HT1080 (cell line): ENCODE measurements at places on chromosomes 2 and 18. TPM values are rescaled to one million over a fixed set of nuclear protein-coding genes. Genes with fewer than 3 reads are reported as not detected.
A peak's percentile ranks its signal among the peaks of the same experiment; 100 is the strongest.

DNA sequence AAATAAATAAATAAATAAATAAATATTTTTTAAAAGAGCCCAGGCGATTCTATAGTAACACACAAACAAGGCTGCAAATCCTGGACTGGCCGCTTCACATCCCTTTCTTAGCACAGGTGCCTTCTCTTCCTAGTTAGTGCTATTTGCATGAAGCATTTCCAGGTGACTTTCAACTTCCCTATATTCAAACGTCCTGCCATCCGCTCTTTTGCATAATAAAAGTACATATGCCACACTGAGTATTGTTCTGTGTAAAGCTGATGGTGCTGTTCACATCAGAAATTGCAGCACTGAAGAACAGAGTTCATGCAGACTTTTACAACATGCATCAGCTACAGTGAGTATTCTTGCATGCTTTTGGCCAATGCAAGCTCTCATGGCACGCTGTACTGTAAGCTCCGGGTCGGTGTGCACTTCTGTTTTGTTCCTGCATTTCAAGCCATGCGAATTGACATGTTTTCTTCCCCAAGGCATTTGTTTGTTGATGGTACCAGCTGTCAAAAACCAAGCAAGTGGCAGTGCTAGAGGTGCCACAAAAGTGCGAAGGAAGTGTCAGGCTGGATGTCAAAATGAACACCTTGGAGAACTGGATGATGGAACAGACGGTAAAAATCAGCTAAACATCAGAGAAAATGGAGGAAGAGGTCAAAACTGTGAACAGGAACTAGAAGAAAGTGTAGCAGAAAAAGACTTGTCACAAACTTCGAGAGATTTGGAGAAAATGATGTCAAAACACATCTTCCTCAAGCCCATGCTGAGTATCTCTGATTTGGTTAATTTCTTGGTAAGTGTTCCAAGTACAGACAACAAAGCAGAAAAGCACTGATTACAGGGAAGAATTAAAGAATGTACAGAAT, 25.5 kb upstream of the CEP68 start:
- DNase-seq = no peak

DNA sequence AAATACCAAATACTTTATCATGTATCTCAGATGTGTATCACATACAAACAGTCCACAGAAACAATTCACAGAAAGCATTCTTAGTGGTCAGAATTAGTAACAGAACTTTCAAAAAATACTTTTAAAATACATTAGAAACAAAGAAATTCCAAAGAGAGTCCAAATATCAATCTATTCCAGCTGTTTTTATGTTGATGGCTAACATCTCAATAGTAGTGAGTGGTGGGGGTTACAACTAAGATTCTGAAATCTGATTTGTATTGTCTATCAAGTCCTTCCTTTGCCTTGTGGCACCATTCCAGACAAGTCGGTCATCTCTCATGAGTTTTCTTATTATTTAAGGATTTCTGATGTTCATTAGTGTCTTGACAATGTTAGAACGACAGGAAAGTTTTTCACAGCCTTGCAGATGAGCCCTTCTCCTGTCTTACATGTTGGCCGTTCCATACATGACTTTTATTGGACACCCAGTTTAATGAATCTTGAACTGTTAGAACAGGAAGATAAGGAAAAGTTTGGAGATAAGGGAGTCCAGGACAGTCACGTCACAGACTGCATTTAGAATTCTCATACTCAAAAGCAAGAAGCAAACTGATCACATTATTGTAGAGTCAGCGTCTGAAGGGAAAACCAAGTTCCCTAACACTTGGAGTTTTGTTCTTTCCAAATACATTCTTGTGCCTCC, 410.3 kb downstream of the PID1 start:
- DNase-seq = no peak

POTEC gene
- 0.24 TPM in 1 of 2 replicates, not detected in the other for total RNA-seq

GRCh38 chr2:111161971-111162370, 41.3 kb downstream of the BCL2L11 start:
- DNase-seq = no peak

DNA sequence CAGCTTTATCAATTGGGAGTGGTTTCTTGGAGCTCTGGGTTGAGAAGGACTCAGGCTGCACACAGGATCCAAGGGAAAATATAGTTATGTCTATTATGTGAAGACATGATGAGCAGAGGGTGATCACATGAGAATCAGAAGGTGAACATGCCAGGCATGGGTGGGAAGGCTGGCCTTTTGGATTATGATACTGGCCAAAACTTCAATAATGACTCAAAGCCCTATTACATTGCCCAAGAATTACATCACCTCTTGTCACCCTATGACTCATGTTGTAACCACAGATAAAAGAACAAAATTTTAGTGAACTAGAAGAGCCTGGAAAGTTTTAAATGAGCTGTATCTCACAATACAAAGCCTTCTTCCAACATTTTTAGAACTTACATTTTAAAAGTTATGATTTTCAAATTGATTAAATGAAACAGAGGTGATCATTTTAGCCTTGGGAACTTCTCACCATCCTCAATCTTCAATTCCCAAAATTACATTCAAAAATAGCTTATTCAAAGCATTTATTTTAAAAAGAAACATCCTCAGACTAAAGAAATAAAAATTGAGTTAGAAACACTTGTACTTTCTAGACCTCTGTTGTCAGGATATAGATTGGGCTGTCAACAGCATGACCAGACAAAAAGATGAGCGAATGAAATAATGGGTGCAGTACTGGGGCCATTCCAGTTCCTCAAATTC, 428.3 kb downstream of the MBD2 start:
- DNase-seq = peak; percentile 90

PLEK gene
- total RNA-seq = not detected in 2 replicates

- peak; percentile 78 for DNase-seq
Observed at GRCh38 chr2:30756051-30756719, 51.1 kb downstream of the CAPN13 start.

LCT gene
- total RNA-seq = not detected in 2 replicates

DNA sequence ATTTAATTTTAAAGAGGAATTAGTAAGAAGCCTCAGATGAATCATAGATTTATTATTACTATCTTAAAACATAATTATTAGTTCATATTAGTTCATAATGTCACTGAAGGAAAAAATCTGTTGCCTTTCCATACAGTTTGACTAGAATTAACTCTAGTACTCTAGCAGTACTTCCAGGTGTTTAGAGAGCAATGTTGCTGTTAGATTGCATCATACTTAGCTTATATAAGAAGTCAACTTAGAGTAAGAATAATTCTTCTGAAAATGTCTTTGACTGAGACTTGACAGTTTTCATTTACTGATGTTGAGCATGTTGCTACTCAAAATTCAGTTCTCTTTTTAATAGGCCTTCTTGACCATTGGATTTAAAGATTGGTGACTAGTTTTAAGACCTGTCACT, 4.7 kb downstream of the RAB3GAP1 start:
- no peak for DNase-seq

FSHR gene
- not detected in 2 replicates for total RNA-seq

- DNase-seq = peak; percentile 78
Observed at GRCh38 chr2:146982393-146982846, 862.4 kb upstream of the ACVR2A start.

GRCh38 chr2:41847744-41848441, 199.9 kb upstream of the PKDCC start:
- no peak for DNase-seq

DNA sequence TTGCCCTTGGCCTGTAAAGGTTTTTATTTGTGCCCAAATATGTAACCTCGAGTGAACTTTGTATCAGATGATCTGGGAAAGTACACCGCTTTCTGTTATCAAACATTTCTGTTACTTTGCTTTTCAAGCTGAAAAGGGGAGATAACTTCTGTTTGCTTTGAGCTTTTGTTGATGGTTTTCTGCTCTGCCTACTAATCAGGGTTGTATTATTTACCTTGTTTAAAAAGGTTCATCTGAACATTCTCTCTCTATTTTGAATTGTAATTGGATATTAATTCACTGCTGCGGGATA, 79.4 kb downstream of the XRCC5 start:
- DNase-seq = no peak

FIGN gene
- total RNA-seq = 0.43 and 1.7 TPM in 2 replicates

- no peak for DNase-seq
Observed at GRCh38 chr18:75052475-75052874, 156.5 kb downstream of the PTGR3 start.

DNA sequence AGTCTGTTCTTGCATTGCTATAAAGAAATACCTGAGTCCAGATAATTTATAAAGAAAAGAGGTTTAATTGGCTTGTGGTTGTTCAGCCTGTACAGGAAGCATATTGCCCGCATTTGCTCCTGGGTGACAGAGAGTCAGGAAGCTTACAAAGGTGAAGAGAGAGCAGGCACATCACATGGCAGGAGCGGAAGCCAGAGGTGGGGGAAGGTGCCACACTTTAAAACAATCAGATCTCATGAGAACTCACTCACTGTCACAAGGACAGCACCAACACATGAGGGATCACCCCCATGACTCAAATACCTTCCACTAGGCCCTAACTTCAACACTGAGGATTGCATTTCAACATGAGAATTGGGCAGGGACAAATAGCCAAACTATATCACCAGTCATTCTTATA, 124.8 kb upstream of the COL5A2 start:
- no peak for DNase-seq

GRCh38 chr2:205115511-205115910, 566.8 kb upstream of the NRP2 start:
- DNase-seq = no peak

GRCh38 chr18:48851599-48851960, 99.2 kb downstream of the SMAD7 start:
- no peak for DNase-seq

CRYBA2 gene
- total RNA-seq = not detected in 2 replicates

DNA sequence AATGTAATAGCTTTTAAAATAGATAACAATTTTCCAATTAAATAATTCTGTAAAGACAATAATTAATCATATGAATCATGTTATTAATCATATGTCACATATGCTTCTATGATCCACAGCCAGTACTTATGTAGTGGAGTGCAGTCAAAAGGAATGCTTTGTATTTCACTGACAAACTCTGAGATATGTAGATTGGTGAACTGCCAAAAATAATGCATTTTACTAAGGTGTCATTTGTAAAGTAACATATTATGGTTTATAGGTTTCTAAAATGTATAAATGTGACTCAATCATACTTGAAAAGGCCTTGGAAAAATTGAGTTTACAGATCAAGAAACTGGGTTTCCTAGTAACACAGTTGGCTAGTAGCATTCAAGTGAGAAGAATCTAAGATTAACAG, 93.8 kb upstream of the KCNH7 start:
- DNase-seq = no peak

EVX2 gene
- total RNA-seq = not detected in 2 replicates

GRCh38 chr2:57402755-57403154, 643.9 kb upstream of the VRK2 start:
- DNase-seq = no peak

GRCh38 chr2:70657246-70657645, 103.6 kb upstream of the TGFA start:
- no peak for DNase-seq

GRCh38 chr2:228658998-228659397, 477.5 kb upstream of the SPHKAP start:
- peak; percentile 75 for DNase-seq

DNA sequence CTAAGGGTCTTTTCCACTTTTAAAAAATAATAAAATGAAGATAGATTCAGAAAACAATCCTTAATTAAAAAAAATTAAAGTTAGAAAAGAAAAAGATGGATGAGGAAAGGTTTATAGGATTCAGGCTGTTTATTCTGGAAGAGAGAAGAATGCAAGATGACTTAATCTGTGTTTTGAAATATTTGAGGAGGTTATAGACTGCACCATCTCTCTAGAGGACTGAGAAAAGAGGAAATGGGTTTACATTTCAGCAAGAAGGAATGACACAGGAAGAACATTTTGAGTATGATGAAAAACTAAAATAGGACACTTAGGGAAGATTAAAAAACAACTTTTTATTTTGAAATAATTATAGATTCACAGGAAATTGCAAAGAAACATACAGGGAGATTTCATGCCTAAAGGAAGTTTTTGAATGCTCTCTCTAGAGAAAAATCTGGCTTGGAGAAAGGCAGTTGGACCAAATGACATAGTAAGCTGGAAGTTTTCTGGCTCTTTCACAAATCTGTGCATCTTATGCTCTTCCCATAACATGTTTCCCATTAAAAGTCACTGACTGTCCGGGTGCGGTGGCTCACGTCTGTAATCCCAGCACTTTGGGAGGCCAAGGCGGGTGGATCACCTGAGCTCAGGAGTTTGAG, 75.0 kb downstream of the CERS6 start:
- DNase-seq = no peak
